NCI-H187 (cell line): ENCODE measurements at places on chromosomes 2 and 18.

DNA sequence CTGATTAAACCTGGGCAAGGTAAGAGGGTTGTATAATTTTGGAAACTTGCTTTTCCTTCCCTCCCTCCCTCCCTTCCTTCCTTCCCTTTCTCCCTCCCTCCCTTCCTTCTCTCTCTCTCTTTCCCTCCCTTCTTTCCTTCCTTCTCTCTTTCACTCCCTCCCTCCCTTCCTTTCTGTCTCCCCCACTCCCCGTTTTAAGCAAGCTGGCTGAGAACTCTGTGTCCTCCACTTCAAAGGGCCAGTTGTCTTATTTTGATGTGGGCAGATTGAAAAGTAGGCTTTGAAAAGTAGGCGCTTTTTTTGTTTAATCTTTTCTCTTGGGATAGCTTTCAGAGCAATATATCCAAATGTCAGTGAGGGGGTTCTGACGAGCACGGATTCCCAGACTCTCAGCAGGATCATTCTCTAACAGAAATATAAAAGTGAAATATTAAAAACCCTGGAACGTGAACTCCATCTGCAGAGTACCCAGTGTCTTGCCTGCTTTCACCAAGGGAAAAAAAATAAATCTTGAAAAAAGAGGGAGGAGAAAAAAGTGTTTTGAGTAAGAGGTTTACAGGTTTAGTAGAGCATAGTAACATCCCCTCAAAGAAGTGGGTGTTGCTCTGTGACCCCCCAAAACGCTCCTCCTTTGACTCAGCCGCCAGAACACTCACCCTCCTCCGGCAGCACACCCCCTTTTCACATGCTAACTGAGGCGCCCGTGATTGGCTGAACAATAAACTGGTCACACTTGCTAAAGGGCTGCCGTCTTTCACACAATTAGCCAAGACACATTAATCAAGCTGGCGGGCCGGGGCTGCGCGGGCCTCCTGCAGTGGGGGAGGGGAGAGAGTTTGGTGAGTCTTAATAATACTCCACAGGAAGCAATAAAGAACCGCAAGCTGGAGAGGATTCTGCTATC is 52.2 kb downstream of the CDK15 start:
- DNase-seq: no peak

DNA sequence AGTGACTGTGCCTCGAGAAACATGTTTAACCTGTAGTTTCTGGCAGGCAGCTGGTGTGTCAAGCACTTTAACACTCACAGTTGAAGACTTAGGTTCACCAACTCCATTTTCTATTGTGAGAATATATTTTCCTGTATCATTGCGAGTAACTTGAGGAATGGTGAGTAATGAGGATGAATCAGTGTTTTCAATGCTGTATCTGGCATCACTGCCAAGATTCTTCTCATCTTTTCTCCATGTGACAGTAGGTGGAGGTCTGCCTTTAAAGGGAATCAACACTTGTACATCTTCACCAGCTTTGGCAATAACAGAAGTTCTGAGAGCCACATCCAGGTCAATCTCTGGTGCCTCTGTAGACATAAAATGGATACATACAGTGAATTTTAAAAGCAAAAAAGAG is 72.8 kb downstream of the PLEKHA3 start:
- no peak for DNase-seq

GRCh38 chr2:84395820-84396219 is 63.3 kb downstream of the SUCLG1 start:
- no peak for DNase-seq

GRCh38 chr2:104597942-104598341 is 256.0 kb upstream of the POU3F3 start:
- DNase-seq: no peak

GRCh38 chr18:34981487-34981886 is 59.7 kb upstream of the MAPRE2 start:
- no peak for DNase-seq

GRCh38 chr2:124810132-124810531 is 785.0 kb downstream of the CNTNAP5 start:
- no peak for DNase-seq

DNA sequence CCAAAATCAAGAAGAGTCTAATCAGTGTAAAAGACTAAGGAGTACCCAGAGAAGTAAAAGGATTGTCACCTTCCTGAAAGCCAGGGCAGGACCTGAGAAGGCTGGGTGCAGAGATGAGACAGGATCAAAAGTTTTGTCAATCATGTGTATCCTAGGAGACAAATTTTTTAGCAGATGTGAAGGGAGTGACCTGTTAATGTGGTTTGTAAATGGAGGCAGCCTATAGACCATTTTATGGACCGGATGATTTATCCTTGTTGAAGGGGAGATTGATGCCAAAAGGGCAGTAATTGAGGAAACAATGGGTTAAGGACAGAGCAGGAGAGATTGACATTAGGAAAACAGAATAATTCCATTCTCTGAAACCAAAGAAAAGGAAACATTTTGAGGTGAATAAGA is 813 bp downstream of the NDC80 start:
- DNase-seq: no peak

GRCh38 chr2:238600506-238601432 is 174.0 kb downstream of the ASB1 start:
- DNase-seq: no peak

- no peak for DNase-seq
These were observed 10.4 kb downstream of the DNAJC10 start for GRCh38 chr2:182726473-182726872.

GRCh38 chr18:29147944-29148343 is 971.0 kb upstream of the CDH2 start:
- DNase-seq: no peak

DNA sequence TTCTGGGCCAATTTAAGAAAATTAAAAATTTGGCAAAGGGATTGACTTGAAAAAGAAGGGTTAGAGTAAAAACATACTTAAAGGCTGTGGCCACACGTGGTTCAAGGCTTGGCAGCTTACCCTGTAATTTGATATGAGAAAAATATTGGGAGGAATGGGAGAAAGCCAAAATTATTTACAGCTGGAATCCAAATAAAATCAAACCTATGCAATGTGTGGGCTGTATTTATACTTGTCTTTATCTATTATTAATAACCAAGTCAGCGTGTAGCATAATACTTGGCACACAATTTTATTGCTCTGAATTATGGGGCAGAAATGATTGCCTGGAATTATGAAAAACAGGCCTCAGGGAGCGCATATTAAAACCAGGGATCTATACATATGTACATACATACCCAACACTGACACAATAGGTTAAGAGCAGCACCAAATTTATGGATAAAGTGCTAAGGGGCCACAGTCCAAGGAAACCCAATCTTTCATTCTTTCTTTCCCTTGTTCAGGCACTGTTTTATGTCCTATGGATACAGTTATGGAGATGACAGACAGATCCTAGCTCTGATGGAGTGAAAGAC is 35.6 kb downstream of the FAM124B start:
- DNase-seq: no peak

DNA sequence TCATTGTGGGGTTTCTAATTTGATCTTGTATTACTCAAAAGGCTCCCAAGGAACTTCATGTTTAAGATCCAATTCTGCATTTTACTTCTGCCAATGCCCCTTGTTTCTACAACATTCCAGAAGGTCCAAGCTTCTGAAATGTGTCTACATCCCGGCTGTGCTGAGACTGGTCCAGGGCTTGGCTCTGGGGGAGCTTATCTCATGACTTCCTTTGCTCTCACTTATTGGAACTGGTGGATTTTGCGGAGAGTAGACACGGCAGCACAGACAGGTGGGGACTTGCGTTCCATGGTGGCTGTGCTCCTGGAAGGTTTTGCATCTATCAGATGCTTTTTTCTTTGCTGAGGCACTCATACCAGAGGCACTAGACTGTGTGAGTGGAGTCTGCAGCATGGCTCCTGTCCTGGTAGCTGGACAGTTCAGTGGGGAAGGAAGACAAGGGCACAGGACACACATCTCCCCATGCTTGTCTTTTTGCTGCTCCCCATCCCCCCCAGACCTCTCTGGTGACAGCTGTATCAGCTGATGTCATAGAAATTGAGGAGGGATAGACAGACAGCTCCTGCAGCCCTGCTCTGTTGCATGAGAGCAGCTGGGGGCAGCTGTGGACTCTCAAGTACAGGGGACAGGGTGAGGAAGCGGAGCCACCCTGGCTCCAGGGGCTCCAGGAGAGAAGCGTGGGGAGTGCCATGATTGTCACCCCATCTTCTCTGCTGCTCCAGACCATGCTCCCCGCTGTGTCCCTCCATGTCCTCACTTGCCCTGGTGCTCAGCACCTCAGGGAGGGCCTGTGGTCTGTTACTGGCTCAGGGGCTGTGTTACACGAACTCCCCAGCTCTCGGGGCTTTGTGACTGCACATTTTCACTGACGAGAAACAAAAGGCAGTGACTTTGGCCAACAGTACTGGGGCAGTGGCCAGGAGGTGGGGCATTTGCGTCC is 46.0 kb downstream of the ACAA2 start:
- DNase-seq: no peak

DNA sequence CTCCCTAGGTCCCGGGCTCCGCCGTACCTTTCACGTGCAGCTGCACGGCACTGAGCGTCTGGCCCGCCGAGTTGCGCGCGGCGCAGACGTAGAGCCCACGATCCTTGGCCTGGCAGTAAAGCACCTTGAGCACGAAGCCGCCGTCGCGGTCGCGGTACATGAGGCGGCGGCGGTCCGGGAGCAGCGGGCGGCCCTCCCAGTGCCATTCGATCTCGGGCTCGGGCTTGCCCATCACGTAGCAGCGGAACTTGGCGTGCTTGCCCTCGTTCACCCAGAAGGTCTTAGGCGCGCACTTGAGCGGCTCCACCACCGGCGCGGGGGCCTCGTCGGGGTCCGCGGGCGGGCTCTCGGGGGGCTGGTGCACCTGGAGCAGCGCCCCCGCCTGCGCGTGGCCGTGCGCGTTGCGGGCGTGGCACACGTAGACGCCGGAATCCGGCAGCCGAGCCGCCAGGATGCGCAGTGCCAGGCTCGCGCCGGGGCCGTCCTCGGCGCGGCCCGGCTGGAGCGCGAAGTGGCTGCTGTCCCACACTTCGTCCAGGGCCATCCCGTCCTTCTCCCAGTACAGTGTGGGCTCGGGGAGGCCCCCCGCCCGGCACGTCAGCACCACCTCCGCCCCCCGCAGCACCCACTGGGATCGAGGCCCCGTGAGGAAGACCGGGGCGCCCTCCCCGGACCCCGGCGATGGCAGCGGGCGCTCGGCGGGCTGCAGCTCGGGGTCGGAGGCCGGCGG is 980 bp downstream of the OBSL1 start:
- no peak for DNase-seq

DNA sequence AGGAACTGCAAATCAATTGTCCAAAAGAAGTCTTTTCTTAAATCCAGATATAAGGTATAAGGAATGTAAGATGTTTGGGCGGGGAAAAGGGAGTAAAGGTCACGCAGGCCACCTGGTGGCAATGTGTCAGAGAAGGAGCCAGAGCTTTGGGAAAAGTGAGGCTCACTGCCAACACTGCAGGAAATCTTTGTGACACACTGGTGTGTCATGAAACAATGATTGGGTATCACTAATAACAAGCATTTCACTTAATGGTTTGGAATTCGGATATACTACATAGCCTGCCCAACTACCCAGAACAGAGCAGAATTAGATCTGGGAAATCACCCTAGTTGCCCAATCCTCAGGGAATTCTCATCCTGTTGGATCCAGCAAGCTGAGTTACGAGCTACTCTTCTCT is 61.0 kb downstream of the RBMS1 start:
- DNase-seq: no peak

GRCh38 chr2:105653302-105653701 is 91.4 kb upstream of the NCK2 start:
- no peak for DNase-seq

DNA sequence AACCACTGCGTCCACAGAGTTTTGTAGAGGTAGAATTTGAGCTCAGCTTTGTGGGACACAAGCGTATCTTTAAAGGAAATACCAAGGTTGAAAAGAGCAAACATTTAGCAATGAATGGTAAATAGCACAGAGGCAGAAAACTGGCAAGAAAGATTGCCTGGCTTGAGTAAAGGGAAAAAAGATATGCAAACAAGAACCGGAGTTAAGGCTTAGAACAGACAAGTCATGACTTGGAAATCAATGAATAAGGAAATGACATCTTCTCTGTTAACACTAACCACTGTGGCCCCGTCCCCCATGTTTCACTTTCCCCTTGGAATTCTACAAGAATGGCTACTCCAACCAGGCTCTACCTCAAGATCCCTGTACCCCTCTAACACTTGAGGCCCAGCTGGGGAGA is 3.8 kb downstream of the STAM2 start:
- DNase-seq: no peak

DNA sequence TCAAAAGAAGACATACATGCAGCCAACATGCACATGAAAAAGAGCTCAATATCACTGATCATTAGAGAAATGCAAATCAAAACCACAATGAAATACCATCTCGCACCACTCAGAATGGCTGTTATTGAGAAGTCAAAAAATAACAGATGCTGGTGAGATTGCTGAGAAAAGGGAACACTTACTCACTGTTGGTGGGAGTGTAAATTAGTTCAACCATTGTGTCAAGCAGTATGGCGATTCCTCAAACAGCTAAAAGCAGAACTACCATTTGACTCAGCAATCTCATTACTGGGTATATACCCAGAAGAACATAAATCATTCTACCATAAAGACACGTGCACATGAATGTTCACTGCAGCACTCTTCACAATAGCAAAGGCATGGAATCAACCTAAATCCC is 95.5 kb upstream of the XIRP2 start:
- no peak for DNase-seq

GRCh38 chr2:201906777-201907562 is 100.6 kb downstream of the CDK15 start:
- no peak for DNase-seq

DNA sequence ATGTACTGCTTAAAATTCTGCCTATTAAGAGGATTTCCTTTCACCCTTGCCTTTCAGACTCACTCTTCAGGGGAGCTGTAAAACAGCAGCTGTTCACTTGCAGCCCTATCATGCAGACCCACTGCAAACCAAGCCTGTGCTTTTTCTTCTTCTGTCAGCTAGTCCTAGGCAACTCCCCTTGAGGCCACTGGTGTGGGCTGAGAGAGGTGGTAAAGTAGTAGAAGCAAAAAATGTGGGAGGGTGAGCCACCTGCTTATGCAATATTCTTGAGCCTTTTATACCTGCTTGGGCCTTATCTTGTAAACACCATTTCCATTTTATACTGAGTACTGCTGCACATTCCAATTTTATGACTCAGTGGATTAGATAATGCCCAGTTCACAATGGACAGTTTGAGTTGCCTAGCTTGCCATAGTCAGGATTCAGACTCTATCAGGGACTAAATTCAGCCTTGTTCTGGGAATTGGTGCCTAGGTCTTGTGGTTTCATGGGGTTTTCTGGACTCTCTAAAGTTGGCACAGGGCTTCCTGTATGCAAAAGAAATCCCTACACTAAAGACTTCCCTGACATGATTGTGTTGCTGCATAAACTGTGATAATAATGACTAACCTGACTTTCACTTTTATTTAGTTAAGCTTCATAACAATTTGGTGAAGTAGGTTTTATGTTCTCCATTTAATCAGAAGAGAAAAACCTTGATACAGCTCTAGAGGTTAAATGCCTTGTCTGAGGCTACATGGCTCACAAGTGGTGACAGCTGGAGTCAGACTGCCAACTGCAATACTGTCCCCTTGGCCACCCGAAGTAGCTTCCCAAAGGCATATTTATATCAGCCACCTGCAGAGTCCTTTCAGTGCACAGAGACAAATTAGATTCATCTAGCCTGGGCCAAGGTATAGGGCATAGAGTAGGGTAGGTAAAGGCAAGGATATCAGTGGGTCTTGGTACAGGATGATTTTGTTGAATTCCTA is 47.4 kb upstream of the KDM3A start:
- DNase-seq: no peak
